Caudate nucleus (tissue), 63 donors: ENCODE measurements at places on chromosomes 12 and 14.

GRCh38 chr12:131117438-131118245, 163.9 kb downstream of the ADGRD1 start:
- no peak for DNase-seq

- no peak for DNase-seq
These were observed 32.6 kb upstream of the DDX11 start for GRCh38 chr12:31041033-31041564.

DNA sequence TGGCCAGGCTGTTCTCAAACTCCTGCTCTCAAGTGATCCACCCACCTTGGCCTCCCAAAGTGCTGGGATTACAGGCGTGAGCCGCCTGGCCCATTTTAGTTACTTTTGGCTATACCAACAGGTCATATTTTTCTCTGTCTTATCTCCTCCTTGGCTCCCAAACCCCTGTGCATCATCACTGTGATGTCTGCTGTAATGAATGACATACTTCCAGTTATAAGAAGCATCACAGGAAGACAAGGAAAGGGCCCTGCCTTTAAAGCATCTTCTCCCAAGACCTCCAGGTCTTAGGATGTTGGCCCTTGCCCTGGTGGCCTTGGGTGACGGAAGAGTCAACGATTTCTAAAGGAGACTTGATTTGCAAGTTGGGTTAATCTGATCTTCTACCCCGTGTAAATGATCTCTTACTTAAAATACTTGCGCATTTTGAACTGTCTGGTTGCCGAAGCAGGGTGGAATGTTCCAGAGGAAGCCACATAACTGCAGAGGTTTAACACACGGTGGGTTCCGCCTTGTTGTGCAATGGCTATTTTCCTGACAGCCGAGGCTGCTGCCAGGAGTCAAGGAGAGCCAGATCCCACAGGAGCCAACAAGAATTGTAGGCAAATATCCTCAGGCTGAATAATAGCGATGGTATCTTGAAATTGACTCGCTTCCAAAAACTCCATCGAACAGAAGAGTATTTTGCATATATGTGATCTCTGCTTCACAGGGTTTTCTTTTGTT, 55.7 kb upstream of the PLXNC1 start:
- no peak for DNase-seq

DNA sequence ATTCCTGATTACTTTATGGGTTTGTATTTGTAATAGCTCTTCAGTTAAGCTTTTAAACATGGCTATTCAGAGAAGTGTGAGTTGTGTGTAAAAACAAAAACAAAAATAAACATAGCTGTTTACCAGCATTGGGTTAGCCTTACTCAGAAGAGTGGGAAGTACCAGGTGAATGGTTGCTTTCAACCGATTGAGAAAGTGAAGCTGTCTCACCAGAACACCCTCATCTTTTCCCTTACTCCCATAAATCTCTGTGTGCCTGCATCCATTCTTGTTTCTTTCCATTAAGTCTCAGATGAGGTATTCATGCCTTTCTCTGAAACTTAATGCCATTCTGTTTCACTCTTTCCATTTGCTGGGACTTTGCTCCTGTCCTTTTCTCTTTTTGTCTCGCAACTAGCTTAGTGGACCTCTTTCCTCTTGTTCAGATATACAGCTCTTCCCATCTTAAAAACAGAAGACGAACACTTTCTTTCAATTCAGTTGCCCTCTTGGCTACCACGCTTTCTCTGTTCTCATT, 10.7 kb downstream of the BORCS5 start:
- DNase-seq: no peak

GRCh38 chr12:43863770-43864366, 28.0 kb downstream of the TMEM117 start:
- DNase-seq: no peak

GRCh38 chr12:38502415-38502814, 185.8 kb downstream of the ALG10B start:
- no peak for DNase-seq

DNA sequence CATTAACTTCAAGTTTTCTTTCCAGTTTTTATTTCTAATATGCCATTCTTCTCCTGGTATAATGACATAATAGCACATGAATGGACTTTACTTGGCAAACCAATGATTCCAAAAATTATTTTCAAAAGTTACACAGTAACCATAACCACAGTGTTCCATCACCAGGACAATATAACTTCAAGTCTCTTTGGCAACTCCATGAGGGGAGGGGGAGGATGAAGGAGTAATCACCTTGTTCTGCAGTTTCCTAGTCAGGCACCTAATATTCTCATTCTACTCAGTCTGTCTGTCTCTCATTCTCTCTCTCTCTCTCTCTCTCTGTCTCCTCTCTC, 66.6 kb downstream of the BTG1 start:
- DNase-seq: no peak

DNA sequence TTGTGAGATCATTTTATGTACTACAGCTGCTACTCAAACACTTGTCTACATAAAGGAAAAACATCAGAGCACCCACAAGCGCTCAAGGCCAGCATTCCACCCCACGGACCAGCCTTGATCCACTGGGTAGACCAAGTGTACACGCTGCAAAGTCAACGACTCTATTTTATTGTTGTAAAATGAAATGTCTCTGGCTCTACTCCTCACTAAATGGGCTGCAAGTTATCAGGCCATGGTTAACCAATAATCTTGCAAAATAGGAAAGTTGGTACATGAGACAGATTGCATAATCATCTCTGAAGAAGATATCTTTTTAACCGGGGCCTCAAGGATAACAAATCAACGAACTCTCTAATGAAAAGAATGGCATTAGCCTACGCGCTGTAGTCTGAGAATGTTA, 69.9 kb upstream of the FOXN3 start:
- DNase-seq: no peak

DNA sequence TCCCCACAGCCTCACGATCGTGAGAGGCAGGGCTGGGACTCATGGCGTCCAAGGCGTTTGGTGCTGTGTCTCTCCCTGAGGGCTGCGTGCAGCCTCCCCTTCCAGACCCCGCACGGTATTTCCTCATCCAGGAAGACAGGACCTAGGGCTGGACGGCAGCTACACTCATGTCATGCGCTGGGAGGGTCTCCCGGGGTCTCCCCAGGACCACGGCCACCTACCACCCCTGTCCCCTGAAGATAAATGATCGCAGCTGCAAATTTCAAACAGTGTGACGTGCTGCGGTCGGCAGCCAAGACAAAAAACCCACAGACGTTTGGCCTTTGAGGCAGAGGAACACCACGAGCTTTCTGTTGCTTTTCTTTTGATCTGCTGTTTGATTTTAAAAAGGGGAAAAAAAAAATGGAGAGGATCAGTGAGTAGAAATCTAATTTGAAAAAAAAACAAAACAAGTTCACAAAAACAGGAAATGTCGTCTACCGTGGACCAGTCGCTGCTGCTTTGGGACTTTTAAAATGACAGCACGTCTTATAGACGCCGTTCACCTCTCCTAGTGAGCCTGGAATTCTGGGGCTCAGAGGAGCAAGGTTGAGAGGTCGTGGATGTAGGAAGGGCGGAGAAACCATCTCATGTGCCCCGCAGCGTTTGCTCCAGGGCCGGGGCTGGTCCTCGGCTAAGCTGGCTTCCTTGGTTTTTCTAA, 237.6 kb downstream of the SLC41A2 start:
- DNase-seq: no peak

GRCh38 chr14:74275241-74275841, 27.4 kb downstream of the ABCD4 start:
- DNase-seq: no peak

DNA sequence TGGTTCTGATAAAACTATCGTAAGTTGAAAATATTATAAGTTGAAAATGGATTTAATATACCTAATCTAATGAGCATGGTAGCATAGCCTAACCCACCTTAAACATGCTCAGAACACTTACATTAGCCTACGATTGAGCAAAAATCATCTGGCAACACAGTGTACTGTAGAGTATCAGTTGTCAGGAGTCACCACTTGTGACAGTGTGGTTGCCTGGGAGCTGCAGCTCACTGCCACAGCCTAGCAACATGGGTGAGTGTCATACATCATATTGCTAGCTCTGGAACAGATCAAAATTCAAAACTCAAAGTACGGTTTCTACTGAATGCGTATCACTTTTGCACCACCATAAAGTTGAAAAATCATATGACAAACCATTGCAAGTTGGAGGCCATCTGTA, 203.5 kb downstream of the ATXN7L3B start:
- no peak for DNase-seq

DNA sequence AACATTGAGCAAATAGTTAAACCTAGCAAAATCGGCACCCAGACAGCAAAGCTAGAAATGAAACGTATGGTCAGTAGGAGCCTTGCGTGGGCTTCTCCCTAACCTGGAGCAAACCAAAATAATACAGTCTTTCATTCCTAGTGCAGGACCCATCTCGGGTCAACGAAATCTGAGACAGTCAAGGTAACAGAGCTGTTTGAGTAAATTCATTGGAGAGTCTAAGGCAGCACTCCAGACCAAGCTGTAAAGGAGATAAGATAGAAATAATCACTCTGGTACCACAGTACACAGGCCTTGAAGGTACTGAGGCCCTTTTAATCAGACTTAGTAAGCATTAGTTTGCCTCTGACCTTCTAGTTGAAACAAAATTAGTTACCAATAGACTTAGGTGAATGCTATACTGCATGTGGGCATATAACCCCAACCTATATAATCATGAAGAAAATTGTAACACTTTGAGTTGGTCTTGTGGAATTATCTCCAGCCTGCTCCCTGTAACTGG, 54.4 kb upstream of the BICD1 start:
- DNase-seq: no peak

DNA sequence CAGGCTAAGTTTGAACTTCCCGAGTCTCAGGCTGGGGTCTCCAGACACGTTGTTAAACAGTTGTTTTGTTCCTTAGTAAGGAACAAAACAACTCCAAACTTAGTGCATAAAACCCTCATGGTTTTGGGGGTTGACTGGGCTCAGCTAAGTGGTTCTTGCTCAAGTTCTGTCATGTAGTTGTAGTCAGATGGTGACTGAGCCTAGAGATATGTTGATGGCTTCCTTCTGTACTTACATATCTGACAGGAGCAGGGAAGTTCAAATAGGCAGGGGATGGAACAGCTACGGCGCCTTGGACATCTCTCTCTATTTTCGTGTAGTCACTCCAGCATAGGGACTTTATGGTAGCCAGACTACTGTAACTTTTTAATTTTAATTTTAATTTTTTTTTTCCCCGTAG, 45.7 kb downstream of the SPATS2 start:
- no peak for DNase-seq

DNA sequence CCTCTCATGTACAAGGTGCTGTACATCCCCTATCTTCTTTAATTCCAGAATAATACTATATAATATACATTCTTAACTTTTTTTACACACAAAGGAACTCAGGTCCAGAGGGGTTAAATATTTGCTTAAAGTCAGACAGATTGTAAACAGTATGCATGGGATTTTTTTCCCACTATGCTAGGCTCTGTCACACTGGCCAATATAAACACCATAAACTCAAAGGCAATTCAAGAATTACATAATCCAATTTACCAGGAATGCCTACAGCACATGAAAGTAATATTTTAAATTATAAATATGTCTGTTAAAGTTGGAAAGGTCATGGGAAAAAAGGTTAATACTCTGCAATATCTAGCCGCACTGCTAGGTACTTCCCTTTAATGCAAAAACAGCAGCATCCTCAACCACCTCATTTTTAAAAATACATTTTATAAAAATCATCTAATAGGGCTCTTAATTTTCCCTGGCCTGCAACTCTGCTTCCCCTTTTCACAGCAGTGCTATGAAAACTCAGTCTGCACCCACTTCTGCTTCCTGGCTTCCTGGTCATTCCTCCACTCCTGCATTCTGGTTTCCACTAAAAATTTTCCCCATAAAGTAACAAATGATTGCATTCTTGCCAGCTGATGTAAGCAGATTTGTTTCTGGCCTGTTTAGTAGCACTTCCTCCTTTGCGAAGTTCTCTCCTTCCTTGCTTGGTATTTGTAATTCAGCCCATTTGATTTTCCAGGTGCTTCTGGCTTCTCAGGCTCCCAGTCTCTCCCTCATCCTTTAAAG, 128.1 kb downstream of the ITPR2 start:
- no peak for DNase-seq
